ENCODE measurements at places on chromosomes 6 and 20.
A peak's percentile ranks its signal among the peaks of the same experiment; 100 is the strongest.

DNA sequence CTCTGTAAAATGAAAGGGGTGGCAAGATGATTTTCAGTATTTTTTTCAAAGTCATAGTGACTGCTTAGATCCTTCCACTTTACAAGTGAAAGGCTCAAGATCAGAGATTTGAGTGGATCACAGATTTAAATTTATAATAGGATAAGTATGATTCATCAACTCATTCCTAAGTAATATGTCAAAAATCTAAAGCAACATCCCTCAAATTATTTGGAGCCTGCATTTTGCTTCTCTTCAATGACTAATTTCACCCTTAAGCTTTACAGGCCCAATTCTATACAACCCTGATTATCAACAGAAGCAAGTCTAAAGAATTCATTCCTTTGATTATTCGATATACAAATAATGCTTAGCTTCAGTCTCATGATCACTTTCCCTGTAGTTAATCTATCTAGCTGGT is 93.9 kb upstream of the HEY2 start:
- no peak for DNase-seq

DNA sequence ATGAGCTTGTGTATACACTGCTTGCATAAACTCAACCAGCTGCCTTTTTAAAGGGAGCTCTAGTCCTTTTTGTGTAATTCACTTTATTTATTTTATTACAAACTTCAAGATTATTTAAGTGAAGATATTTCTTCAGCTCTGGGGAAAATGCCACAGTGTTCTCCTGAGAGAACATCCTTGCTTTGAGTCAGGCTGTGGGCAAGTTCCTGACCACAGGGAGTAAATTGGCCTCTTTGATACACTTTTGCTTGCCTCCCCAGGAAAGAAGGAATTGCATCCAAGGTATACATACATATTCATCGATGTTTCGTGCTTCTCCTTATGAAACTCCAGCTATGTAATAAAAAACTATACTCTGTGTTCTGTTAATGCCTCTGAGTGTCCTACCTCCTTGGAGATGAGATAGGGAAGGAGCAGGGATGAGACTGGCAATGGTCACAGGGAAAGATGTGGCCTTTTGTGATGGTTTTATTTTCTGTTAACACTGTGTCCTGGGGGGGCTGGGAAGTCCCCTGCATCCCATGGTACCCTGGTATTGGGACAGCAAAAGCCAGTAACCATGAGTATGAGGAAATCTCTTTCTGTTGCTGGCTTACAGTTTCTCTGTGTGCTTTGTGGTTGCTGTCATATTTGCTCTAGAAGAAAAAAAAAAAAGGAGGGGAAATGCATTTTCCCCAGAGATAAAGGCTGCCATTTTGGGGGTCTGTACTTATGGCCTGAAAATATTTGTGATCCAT is 15.3 kb downstream of the TNFAIP3 start:
- DNase-seq: peak; percentile 27

GRCh38 chr6:168528474-168529095 is 87.6 kb downstream of the SMOC2 start:
- DNase-seq: no peak

DNA sequence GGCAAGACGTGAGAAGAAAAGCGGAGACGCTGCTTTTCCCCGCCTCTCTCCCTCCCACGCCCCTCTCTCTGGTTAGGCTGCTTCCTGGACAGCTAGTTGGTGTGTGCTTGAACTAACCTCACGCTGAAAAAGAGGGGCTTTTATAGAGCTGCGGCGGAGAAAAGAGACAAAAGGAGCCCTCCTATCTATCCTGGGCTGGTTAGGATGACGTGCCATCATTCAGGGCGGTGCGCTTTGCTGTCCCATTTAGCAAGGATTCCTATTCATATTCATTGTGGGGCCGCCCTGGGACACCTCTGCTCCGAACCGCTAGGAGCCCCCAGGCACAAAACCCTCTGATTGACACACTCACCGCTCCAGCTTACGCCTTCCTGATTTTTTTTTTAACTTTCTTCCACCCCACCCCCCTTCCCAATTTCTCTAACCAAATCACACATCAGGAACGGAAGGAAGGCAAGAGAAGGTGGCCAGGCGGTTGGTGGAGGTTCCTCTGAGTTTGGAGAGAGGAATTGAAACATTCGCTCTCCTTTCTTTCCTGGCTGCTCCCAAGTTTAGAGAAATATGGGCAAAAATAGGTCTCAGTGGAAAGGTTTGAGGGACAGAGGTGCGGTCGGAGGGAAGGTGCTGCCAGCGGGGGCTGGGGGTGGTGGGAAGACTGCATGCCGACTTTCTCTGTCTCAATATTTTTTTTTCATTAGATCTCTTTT is at the start of gene OLIG3:
Gene OLIG3 (minus strand): TSS at position 114 of the 707 bp plus-strand sequence. CDS start 224 bp downstream, outside the sequence.
- DNase-seq: no peak

DNA sequence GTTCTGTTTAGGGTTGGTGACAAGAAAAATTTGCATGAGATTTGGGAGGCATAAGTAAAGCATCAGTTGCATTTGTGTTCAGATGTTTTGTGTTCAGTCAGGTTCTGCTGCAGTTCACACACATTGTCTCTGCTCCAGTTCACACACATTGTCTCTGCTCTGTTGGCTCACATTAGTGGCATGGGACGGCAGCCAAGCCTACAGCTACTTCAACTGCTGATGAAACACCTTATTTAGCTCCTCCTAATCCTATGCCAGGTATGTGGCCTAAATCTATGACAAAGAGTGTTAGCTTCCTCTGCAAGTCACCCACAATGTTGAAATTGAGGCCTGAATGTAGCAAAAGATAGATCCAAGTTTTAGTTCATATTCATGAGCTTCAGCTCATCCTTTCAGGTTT is 278.1 kb upstream of the SYNCRIP start:
- no peak for DNase-seq

- DNase-seq: peak; percentile 62
Observed at GRCh38 chr6:35419417-35419816, 32.7 kb upstream of the FANCE start.

GRCh38 chr6:110446405-110446804 is 30.0 kb downstream of the SLC22A16 start:
- no peak for DNase-seq
